Non-pigmented ciliary epithelial cell (primary cell): ENCODE measurements at places on chromosomes 5 and 9.

GRCh38 chr9:80691229-80691628 is 998.1 kb downstream of the TLE1 start:
- no peak for DNase-seq

DNA sequence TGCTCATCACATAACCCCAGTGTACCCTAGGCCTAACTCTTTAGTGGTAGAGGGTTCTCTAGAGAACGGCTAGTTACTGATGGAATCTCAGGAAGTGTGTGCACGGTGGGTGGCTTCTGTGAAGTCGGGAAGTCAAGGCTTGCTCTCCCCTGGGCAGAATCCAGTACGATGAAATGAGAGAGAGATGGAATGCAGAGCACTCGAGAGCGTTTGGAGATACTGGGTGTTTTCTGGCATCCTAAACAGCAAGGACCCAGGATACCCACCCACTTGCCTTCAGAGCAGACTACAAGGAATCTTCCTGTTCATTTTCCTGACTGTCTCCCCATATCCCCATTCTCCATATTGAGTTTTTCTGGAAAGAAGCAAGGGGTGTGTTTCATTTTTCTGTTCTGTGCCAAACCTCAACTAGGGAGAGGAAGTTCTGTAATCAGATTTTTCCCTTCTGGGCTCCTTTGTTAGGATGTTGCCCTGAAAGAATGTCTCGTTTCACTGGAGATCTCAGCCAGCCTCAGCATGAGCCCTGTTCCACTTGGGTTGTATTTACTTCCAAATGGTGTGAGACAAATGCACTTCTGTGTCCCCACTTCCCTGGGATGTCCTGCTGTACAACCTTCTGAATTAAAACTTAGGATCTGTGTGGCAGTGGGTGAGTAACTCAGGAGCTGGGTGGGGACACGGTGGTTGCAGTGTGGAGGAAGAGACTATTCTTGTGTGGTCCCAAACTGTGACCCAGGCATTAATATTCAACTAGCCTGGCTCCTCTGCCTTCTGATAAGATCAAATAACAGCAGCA is 108.9 kb upstream of the SPRY4 start:
- no peak for DNase-seq

GRCh38 chr5:14415698-14416074 is 165.9 kb upstream of the OTULINL start:
- DNase-seq: no peak

GRCh38 chr9:121700832-121701419 is 49.5 kb downstream of the DAB2IP start:
- DNase-seq: no peak

DNA sequence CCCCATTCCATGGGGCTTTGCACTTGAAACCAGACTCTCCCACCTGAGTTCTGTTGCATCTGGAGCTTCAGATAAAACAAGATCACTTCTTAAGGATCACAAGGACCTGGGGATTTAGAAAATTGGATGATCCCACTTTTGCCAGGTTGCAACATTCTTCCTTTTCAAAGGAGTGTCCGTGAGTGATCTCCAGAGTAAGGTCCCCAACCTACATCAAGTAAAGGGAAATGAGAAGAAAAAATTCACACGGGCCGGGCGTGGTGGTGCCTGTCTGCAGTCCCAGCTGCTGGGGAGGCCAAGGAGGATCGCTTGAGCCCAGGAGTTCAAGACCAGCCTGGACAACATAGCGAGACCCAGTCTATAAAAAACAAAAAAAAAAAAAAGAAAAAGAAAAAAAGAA is 41.2 kb upstream of the COL5A1 start:
- DNase-seq: no peak

GRCh38 chr5:118314931-118315330 is 673.4 kb downstream of the DTWD2 start:
- DNase-seq: no peak

DNA sequence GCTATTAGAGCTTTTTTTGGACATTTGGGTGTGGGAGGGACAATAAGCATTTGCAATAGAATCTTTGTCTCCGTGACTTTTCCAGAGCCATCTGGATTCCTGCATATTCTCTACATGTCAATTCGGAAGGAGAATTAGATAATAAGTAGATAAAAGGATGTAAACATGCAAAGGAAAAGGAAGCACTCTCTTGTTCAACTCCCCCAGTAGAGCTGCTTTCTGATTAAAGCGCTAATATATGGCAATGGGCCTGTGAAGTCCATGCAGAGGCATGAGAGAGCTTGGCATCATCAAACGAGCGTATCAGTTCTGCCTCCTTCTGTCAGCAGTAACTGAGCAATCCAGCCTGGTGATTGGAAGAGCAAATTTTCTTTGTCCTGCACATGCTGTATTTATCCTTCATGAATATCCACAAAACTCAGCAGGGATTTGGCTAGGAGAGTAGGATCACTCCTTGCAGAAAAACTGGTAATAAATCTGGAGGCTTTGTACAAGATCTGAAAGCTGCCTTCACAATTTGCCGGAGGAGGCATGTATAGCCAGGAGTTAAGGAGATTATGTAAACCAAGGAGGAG is 1752.9 kb downstream of the MAT2B start:
- DNase-seq: no peak

DNA sequence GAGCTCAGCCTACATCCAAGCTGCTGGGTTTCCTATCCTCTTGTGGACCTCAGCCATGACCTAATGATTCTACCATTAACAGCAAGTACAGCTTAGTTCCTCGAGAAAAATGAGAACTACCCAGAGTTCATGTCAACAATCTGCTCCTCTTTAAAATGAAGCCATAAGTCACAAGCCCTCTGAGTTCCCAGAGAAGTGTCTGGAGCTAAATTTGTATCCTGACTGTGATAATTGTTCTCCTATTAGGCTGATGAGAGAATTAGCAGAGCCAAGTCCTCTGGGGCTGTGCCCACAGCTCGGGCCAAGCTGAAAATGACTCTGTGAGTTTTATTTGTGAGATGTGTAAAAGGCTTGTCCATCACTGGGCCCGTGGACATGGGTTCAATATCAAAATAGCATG is 145.1 kb upstream of the SMIM23 start:
- no peak for DNase-seq

GRCh38 chr5:1490376-1490775 is 33.4 kb downstream of the LPCAT1 start:
- DNase-seq: no peak

- DNase-seq: no peak
Measured at GRCh38 chr5:10689391-10690081, 71.5 kb downstream of the DAP start.

GRCh38 chr9:109966643-109967368 is 186.8 kb downstream of the PALM2AKAP2 start:
- DNase-seq: no peak

- DNase-seq: peak; percentile 98
Measured at GRCh38 chr5:167814828-167815227, 476.6 kb upstream of the WWC1 start.

- no peak for DNase-seq
Measured at GRCh38 chr9:83623679-83624076, 735 bp downstream of the IDNK start.

DNA sequence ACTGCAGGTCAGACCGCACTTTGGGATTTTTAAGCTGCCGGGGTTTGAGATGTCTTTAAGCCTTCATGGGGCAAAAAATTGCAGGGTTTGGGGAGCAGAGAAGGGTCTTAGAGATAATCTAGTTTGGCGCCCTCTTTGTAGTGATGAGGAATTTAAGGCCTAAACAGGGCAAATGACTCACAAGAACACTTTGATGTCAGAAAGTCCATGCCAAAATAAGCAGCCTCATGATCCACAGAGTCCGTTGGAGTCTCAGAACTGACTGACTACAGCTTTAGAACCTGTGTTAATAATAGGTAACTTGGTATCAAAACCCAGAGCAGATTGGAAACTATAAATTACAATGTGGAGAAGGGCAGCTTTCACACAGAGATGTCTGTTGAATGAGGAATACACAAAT is 35.9 kb upstream of the PTGS1 start:
- no peak for DNase-seq

GRCh38 chr9:114450181-114450580 is 55.1 kb downstream of the WHRN start:
- DNase-seq: no peak

- DNase-seq: peak; percentile 98
Measured at GRCh38 chr5:95669540-95669939, 13.3 kb downstream of the SPATA9 start.

GRCh38 chr9:135410831-135411473 is 68.6 kb upstream of the PPP1R26 start:
- DNase-seq: no peak

DNA sequence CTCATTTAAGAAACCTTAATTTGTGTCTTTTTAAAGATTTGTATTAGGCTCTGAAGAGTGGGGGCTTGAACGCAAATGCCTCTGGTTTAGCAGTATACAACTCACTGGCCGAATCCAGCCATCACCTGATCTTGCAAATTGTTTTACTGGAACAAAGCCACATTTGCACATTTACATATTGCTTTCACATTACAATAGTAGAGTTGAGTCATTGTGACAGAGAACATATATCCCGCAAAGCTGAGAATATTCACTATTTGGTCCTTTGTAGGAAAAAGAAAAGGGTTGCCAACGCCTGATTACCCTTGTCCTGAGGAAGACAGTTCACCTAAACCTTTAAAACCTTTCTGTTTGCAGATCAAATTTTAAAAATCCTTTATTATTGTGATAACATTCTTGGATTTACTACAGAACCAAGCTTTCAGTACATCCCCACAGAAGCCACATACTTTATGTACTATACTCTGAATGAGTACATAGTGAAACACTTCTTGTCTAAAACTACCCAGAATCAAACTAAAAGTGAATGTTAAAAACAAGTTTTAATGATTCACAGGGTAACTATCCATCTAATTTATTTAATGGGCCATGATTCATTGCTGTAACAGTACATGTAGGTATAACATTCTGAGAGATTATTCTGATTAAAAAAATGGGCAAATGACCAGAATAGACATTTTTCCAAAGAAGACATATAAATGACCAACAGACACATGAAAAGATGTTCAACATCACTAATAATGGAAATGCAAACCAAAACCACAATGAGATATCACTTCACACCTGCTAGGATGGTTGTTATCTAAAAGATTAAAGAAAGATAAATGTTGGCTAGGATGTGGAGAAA is 161.0 kb downstream of the SLC25A46 start:
- no peak for DNase-seq

DNA sequence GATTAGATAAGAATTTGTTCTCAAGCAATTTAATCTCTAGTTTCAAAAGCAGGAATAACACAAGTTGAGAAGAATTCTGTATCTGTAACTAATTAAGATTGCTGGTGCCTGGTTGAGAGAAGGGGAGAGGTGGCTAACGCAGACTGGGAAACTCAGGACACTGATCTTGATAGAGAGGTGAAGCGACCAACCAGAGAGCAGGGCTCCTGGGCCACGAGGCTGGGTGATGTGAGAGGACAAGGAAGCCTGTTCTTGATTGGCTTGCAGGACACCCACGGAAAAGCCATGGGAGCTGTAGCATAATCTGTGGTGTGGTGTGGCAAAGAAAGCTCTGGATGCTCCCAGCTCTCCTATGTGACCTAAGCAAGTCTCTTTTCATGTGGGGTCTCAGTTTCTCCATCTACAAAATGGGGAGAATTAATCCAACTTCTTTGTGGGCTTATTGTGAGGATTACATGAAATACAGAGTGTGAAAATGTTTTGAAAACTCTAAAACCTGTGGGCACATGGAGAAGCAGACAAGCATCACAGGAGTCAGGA is 594.1 kb upstream of the BRINP1 start:
- peak; percentile 42 for DNase-seq

- no peak for DNase-seq
Measured at GRCh38 chr5:94595281-94595840, 23.0 kb downstream of the KIAA0825 start.

DNA sequence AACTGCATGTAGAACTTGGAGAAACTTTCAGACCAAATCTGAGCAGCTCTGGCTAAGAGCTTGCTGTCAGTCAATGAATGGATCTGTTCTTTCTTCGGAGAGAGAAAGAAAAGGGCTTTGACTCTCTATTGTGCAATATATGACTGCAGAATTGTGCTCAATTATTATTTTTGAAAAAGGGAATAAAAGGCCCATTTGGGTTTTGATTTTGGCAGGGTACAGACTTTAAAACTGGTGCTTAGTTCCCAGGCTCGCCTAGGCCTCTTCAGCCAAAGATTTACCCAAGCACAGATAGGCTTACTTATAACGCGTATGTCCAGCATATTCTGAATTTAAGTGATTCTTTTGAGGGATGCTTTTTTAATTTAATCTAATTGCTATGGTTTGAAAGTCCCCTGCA is 59.3 kb downstream of the RETREG1 start:
- no peak for DNase-seq

GRCh38 chr5:26625099-26625498 is 413.3 kb downstream of the CDH9 start:
- DNase-seq: no peak

DNA sequence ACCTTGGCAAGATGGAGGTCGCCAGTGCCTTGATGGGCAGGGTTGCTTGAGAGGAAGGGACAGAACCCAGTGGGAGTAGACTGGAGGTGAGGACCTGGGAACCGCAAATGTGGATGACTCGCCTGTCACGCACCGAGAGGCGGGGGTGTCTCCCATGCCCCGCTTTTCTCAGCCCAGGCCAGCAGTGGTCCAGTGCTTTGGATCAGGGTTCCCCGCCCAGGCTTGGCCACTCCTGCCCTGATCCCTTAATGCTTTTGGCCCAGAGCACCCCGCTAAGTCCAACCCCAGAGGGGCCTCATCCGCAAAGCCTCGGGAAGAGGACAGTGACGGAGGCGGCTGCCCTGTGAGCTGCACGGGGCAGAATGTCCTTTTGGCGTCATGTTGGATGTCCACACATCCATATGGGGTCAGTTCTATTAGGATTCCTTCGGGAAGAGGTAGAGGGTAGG is 2.4 kb downstream of the MRPS2 start:
- DNase-seq: no peak

- no peak for DNase-seq
Measured at GRCh38 chr9:105046907-105047741, 119.2 kb upstream of the ABCA1 start.

GRCh38 chr5:151707567-151707966 is 20.9 kb upstream of the SPARC start:
- DNase-seq: no peak

- no peak for DNase-seq
Measured at GRCh38 chr9:86575137-86575536, 220.9 kb upstream of the TUT7 start.

DNA sequence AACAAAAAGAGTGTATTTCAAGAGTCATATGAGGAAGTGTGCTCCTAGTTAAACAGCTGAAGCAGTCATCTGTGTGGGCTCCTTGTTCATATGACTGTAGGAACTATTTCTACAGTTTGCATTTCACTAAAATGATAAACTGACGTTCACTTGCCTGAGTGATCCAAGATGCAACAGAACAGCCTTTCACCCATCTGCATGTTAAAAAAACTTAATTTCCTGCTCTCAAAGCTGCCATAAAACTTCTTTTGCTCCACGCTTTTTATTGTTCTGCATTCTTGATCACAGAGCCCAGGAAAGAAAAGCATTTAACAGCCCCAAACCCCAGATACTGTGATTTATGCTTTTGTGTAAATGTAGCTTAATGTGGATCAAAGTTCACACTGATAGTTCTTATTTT is 43.9 kb downstream of the ZNF608 start:
- no peak for DNase-seq

DNA sequence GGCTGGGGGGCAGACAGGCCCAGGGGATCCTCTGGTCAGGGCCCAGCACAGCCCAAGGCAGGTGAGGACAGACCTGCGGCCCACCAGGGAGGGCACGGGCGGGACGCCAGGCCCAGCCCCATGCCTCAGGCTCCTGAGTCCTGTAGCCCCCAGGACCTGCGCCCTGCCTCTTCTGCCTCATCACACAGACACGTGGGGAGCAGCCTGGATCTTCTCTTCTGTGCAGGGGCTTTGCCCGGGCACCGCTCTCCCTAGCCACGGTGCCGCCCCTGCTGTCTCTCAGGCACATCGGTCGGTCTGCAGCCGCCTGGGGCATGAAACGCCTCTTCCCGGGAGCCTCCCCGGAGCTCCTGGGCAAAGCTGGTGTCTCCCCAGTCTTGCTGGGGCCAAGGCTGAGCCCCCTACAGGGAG is 40.2 kb upstream of the EGFL7 start:
- DNase-seq: no peak
